Stimulated activated CD4-positive, alpha-beta T cell treated with anti-CD3 and anti-CD28 coated beads, Interleukin-1b, Interleukin-23, amount 100 ng/mL, for 4 hours (primary cell): ENCODE measurements at places on chromosomes 3 and 15.

DNA sequence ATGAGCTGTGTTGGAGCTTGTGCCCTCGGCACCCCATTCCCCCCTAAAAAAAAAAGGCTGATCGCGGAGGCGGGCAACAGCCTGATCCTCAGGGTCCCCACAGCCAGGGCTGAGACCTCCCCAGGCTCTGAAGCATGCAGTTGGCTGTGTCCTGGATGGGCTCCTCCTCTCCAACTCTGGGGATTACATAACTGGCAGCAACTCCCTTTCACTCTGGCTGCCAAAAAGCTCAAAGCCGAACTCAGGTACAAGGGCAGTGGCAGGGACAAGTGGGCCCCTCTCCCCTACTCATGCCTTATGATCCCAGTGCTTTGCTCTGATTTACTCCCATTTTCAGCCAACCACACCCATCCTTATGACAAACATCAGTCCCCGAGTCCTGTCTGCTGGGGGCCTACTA, 18.3 kb downstream of the TPRA1 start:
- no peak for DNase-seq

DNA sequence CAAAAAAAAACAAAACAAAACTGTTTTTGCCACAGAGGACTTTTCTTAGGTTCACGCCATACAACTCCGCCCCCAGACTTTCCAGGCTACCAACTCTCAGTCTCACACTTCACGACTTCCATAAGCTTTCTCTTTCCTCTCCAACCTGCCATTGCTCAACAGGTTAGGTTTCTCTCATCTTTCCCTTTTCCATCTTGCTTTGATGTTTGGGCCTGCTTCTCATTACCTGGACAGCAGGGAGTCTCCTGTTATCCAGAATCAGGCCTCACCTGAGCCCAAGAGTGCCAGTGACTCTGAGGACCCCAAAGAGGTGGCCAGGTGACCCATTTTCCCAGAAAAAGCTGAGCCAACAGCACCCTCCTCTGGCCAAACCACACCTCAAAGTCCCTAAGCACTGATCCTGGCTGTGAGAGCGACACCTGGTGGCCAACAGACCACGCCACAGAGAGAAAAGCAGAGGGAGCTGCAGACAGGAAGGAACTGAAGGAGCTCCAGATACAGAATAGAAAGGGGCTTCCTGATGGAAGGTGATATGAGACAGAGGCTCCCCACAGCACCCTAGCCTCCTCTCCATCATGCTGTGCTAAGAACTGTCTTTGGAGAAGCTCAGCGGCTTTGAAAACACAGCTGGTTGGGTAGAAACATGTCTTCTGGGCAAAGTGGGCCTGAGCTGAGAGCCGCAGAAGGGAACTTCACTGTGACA, 4.0 kb downstream of the CCDC51 start:
- DNase-seq: peak; percentile 78

DNA sequence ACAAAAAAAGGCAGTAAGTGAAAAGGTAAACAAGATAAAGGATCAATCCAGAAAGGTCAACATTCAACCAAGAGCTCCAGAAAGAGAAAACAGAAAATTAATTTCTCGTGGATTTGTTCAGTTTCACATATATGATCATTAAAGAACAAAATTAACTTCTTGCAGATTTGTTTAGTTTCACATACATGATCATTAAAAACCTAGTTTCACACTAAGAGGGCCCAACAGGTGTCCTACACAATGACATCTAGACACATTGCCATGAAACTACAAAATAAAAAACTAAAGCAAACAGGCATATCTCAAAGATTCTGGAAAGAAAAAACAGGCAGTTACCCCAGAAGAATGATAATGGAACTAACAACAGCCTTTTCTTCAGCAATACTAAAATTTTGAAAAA, 22.1 kb downstream of the PHC3 start:
- DNase-seq: no peak

- DNase-seq: no peak
These were observed 4.6 kb downstream of the ITGA11 start for GRCh38 chr15:68427366-68427765.

DNA sequence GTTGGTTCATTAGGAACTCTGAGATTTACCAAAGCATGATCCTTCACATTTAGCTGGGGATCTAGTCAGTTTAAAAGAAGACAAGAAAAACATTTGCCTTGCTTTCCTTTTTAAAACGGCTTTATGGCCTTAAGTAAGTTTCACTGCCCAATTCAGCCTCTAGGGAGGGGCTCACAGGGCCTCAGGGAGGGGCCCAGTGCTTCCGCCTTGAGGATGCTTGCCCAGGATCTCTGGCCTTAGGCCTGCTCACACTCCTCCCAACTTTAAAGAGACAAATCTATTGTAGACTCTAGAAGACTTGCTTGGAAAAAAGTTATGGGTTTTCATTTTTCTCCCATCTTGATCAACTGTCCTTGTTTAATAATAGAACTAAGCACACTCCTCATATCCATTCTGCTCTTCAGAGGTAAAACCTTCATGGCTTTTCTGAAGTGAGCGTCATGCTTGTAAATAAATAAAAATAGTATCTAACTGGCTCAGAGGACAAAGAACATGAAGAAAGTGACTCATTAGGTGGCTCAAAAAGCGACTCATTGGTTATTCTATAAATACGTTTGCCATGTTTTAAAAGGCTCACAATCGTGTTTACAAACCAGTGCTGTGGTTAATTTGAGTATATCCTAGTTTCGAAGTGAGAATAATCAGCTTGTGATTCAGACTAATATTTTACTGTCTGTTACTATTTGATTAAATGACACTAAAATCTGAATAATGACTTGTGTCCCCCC, 13.7 kb downstream of the PDHB start:
- DNase-seq: no peak

DNA sequence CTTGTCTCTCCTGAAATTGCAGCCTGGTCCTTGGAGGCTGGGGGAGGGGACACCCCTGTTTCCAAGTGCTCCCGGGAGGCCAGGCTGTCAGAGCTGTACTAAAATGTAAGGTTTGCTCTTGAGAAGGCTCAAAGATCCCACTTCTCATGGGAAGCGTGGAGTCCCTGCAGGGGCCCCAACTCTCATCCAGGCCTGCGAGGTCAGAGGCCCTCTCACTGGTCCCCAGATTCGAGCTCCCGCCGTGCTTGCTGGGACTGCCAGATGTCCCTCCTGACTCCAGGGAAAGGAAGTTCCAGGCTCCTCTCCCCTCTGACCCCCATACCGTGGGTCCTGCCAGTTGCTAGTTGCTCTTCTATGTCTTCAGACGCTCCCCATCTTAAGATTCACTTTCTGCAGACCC, 14.5 kb upstream of the ANPEP start:
- no peak for DNase-seq

DNA sequence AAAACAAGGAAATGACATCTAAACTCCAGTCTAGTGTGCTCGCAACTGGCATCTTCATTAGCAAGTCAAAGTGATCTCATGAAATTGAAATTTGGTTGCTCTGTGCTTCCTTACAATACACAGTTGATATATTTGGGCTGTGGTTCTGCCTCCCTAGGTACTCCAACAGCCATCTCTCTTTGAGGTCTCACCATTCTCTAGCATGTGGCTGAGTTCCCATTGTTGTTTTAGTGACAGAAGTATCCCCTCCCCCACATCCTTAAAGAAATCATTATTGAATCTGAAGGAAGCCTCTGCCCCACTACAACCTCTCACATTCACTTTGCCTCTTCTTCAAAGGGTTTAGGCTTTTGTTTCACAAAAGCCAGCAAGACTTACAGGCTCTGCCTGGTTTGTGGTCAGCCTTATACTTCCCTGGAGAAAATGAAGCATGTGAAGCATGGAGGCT, 516.5 kb downstream of the NLGN1 start:
- DNase-seq: no peak

DNA sequence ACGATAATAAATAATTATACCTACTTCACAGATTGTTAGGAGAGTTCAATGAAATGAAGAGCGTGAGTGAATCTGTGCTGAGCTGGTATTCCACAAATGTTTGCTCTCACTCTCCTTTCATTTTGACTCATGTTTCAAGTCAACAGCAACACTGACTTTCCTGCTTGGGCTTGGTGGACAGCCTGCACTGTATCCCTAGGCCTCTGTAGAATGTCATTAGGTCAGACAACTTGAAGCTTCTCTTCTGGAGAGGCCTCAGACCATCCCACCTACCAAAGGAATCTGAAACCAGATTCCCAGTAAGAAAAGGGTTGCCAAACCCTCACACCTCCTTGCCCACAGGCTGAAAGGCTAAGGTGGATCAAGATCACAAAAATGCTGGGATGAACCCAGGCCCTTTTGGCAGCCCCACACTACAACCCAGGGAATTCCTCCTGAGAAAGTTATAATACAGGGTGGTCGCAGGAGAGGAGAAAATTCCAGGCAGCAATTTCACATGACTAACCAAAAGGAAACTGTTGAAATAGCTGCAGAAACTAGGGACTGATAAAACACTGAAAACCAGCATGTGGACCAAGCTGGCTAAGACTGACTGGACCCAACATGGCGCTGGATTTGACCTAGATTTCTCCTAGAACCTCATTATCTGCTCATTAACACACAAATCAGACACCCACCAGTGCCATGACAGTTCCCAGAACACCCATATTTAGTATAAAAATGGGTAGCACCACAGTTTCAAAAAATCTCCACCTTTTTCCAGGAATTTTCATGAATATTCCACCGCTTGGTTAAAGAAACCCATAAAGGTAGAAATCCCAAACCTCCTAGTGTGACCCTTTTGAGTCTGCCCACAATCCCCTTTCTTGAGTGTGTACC, 57.0 kb upstream of the ZNF148 start:
- DNase-seq: no peak

GRCh38 chr3:77446084-77446483, 406.2 kb downstream of the ROBO2 start:
- no peak for DNase-seq

DNA sequence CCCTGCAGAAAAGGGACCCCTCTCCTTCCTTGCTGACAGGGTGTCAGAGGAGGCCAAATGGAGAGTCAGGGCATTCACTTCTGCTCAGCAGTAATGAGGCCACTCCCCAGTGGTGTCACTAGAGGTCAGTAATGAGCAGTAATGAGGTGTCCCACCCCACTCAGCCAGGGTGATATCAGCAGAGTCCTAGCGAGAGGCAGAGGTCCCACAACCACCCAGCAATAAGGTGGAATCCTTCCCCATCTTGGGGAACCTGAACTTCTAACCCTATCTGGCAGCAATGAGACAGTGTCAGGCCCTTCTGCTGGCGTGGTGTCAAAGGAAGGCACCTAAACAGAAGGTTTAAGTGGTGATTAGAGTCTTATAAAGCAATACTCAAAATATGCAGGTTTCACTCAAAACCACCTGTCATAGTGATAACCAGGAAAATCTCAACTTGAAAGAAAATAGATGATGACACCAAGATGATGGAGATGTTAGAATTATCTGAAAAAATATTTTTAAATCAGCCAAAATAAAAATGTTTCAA, 12.9 kb downstream of the OCA2 start:
- DNase-seq: no peak

- peak; percentile 7 for DNase-seq
These were observed 1.0 kb downstream of the PDE12 start for GRCh38 chr3:57557085-57557537.

DNA sequence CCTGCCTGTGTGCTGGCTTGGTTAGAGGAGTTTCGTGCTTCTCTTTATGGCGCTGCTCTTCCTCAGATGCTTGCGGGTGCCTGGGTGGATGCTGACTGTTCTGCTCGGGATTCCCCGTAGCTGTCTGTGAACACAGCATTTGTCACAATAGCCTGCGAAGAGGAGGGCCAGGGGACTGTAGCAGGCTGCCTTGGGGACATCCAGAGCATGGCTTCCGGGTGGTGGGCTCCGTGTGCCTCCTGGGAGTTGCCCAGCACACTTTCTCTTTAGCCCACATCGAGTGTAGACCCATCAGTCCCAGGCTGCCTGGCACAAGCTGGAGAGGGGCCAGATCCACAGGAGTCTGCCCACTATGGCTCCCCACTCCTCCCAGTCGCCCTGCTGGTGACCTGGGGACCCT, 22.4 kb downstream of the LRRK1 start:
- no peak for DNase-seq

- DNase-seq: no peak
These were observed 108.9 kb upstream of the TSC22D2 start for GRCh38 chr3:150299201-150299600.

GRCh38 chr3:156978481-156978961, 152.4 kb downstream of the LEKR1 start:
- no peak for DNase-seq

DNA sequence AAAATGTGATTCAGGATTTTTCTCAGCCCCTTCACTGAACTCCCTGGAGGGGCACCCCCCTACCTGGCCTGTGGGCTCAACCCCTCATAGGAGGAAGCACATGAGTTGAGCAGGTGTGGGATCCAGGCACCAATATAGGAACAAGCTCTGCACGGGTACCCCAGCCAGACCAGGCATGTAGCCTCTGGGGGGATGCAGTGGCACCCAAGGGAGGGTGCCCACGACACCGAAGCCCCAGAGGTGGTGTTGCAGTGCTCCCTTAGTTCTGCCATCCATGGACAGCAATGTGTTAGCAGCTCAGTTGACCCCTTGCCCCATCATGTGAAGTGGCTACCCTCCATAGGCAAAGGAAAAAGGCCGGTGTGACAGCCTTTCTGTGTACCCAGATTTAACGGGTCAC, 30.9 kb upstream of the BCHE start:
- no peak for DNase-seq

GRCh38 chr3:144770915-144771351, 799.3 kb downstream of the DIPK2A start:
- no peak for DNase-seq

GRCh38 chr15:41281236-41281635, 50.2 kb downstream of the CHP1 start:
- no peak for DNase-seq

- no peak for DNase-seq
These were observed 311.1 kb upstream of the THBS1 start for GRCh38 chr15:39269821-39270220.

- DNase-seq: no peak
These were observed 5.2 kb upstream of the CLK3 start for GRCh38 chr15:74610302-74610951.

DNA sequence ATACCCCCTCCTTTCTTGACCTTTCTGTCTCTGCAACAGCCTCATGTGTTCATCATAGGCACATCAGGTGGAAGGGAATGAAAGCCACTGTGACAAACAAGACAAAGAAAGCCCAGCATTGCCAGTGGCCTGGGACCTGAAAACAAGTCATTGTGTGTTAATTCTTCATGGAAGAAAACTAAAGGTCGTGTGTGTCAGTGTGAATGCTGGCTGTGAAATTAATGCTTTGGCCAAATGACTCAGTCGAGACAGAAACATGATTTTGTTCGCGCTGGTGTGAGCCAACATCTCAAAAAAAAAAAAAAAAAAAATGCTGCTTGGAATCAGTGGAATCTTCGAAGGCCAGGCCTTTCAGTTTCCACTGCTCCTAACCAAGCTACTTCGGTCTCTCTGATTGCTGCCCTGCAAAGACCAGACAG, 386.5 kb upstream of the PROK2 start:
- DNase-seq: no peak

GRCh38 chr3:64574194-64574593, 113.6 kb downstream of the ADAMTS9 start:
- no peak for DNase-seq

DNA sequence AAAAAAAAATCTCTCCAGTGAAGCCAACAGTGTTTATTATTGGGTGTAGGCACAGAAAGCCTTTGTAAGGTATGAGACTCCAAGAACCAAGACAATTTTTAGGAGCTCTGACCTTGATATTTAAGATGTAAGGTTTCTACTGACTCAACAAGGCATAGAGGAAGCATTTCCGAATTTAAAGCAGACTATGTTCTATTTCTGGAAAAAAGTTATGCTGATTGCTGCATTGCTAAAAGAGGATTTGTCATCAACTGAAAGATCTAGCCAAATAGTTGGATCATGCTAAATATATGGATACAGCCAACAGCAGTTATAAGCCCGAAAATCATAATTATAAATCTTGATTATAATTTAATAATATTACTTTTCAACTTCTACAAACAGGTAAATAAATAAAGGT, 53.3 kb upstream of the MELTF start:
- DNase-seq: no peak
